Type B pancreatic cell (in vitro differentiated cells): ENCODE measurements at places on chromosomes 4 and X. TPM values are rescaled to one million over a fixed set of nuclear protein-coding genes. Genes with fewer than 3 reads are reported as not detected.

BEX1 gene
- 61.9 and 67.8 TPM in 2 replicates for total RNA-seq

GRCh38 chrX:134803551-134804183 lies 145.4 kb upstream of the PLAC1 start:
- peaks cover 13% of the 10 kb centered on the region for H3K4me1 ChIP-seq
- no peak for DNase-seq
- no peak overlapping the region for H3K4me3 ChIP-seq
- H3K27ac ChIP-seq = no peak overlapping the region

GRCh38 chrX:22689290-22689689 lies 310.5 kb upstream of the DDX53 start:
- no peak overlapping the region for H3K27ac ChIP-seq
- no peak for DNase-seq
- no peak overlapping the region for H3K4me3 ChIP-seq
- H3K27me3 ChIP-seq = no peaks in the 10 kb centered on the region
- H3K36me3 ChIP-seq = no peaks in the 10 kb centered on the region

DNA sequence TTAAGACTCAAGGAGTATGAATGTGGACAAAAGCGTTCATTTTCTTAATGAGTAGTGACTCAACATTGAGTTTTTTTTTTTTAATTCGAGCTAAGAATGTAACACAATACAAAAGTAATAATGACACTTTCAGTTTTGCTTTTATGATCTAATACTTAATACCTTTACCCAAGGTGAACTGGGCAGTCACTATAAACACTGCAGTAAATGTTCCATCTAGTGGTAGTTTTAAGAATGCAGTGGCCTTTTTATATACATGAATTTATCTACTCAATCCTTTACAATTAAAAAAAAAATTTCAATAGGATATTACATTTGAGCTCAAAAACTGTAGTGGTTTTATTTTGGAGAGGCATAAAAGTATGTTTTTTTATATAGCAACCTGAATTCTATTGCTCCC lies 33.9 kb downstream of the PDK3 start:
- no peaks in the 10 kb centered on the region for H3K36me3 ChIP-seq
- H3K27me3 ChIP-seq = no peaks in the 10 kb centered on the region
- H3K4me1 ChIP-seq = peaks cover 12% of the 10 kb centered on the region
- no peak overlapping the region for H3K4me3 ChIP-seq
- no peak for DNase-seq

- no peaks in the 10 kb centered on the region for H3K27me3 ChIP-seq
- no peak overlapping the region for H3K4me3 ChIP-seq
- H3K4me1 ChIP-seq = no peaks in the 10 kb centered on the region
- DNase-seq = no peak
Observed at GRCh38 chrX:25278341-25278740, 262.6 kb upstream of the ARX start.

GRCh38 chr4:75235359-75235951 lies 278.7 kb downstream of the RCHY1 start:
- no peaks in the 10 kb centered on the region for H3K4me1 ChIP-seq
- no peaks in the 10 kb centered on the region for H3K27me3 ChIP-seq
- no peak for DNase-seq
- H3K36me3 ChIP-seq = no peaks in the 10 kb centered on the region
- no peak overlapping the region for H3K4me3 ChIP-seq
- no peak overlapping the region for H3K27ac ChIP-seq

DNA sequence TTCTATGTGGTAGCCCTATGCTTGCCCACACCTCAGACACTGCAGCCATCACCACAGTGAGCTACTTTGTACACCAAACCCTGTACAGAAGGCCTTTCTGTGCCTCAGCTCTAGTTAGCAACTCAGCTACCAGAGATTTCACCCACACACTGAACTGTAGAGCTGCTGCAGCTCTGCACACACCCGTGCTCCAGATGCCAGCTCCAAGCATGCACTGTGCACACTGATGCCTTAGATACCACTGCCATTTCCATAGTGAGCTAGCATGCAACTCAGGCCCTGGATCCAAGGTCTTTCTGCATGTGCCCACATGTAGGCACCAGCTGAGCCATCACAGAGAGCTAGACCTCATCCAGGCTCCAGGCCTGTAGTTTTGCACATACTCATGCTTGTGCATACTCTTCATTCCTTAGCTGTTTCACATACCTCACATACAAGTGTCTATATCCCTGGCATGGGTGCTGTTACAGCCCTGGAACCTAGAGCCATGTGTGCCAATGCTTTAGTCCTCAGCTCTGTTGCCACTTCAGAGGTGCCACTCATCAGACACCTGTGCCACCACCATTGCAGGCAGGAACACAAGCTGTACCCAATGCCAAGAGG lies 423.5 kb upstream of the NDST3 start:
- no peaks in the 10 kb centered on the region for H3K27me3 ChIP-seq
- no peak for DNase-seq
- H3K4me3 ChIP-seq = no peak overlapping the region
- no peak overlapping the region for H3K27ac ChIP-seq
- H3K4me1 ChIP-seq = no peaks in the 10 kb centered on the region

DNA sequence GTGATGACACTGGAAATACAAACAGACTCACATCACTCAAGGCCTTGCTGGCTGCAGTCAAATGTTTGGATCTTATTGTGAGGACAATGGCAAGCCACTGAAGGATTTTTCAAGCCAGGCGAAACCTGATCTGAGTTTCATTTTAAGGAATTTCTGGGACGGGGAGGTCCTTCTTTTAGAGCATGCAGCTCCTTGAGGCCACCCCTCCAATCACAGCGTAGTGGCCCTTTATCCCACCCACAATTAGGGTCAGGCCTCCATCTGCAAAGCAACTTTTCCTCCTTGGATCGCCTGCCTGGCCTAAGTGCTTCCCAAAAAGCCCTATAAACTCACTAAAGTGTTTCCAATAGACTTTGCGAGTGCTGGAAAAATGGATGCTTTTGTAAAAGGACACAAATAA lies 115.5 kb downstream of the EFHC2 start:
- no peaks in the 10 kb centered on the region for H3K27me3 ChIP-seq
- no peak overlapping the region for H3K4me3 ChIP-seq
- DNase-seq = no peak
- H3K27ac ChIP-seq = no peak overlapping the region
- no peaks in the 10 kb centered on the region for H3K36me3 ChIP-seq
- H3K4me1 ChIP-seq = no peaks in the 10 kb centered on the region

DNA sequence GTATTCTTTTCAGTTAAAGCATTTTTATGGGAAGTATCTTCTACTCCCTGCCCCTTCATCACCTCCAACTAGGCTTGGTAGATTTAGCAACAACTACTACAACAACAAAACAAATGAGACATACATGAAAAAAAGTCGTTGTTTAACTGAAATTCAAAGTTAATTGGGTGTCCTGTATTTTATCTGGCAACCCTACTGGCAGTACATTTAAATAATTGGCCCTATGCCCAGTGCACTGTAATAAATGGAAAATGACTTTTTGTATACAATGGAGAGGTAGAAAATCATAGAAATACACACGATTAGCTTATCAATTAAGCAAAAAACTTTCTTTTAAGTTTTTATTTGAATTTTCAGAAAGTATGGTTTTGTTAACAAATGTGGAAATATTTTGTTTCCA lies 21.4 kb upstream of the CLGN start:
- peaks cover 20% of the 10 kb centered on the region for H3K27me3 ChIP-seq
- no peak for DNase-seq
- H3K4me3 ChIP-seq = no peak overlapping the region
- no peaks in the 10 kb centered on the region for H3K36me3 ChIP-seq
- H3K4me1 ChIP-seq = no peaks in the 10 kb centered on the region

DNA sequence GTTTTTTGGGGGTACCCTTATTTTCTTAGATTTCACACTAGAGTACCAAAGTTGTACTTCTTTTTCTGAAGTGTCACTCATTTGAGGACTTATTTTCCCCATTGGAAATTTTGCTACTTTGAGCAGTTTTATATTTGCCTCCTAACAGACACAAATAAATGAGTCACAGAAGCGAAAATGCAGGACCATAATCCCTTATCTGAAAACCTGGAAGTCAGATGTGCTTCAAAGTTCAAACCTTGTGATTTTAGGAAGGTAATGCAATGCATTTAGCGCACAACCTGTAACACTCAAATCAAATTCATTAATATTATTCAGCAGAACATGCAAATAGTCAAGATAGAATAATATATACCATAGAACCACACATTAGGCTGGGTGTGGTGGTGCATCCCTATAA lies 6.9 kb downstream of the RELL1 start:
- H3K27ac ChIP-seq = no peak overlapping the region
- peaks cover 42% of the 10 kb centered on the region for H3K4me1 ChIP-seq
- H3K27me3 ChIP-seq = no peaks in the 10 kb centered on the region
- no peak overlapping the region for H3K4me3 ChIP-seq
- H3K36me3 ChIP-seq = peaks cover 26% of the 10 kb centered on the region
- DNase-seq = no peak

- no peak for DNase-seq
- H3K4me1 ChIP-seq = no peaks in the 10 kb centered on the region
- no peak overlapping the region for H3K27ac ChIP-seq
- H3K27me3 ChIP-seq = peaks cover 22% of the 10 kb centered on the region
- no peaks in the 10 kb centered on the region for H3K36me3 ChIP-seq
Observed at GRCh38 chr4:4361883-4362282, 25.0 kb upstream of the NSG1 start.
